ENCODE measurements at places on chromosomes 4 and X.

DNA sequence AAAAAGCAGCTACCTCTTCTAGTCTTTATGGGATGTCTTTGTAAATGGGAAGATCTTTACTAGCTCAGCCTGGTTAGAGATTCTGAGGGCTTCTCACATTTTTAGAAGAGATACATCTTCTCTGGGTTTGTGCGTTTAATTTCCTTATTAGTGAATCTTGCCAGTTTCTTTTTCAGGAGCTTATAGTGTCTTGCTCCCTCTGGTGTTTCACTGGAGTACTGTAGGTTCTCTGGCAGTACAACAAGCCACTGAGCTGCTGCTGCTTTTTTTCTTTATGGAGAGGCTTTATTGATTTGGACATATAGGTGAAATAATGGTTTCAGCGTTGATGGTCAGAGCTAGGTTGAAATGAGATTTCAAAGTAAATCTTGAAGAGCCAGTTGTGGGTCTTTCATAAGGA is 82.9 kb downstream of the LAS1L start:
- peak; percentile 12 for DNase-seq

- no peak for DNase-seq
These were observed 35.5 kb downstream of the F8 start for GRCh38 chrX:154986826-154987575.

GRCh38 chr4:40192114-40193015 is 4.5 kb upstream of the RHOH start:
- no peak for DNase-seq

DNA sequence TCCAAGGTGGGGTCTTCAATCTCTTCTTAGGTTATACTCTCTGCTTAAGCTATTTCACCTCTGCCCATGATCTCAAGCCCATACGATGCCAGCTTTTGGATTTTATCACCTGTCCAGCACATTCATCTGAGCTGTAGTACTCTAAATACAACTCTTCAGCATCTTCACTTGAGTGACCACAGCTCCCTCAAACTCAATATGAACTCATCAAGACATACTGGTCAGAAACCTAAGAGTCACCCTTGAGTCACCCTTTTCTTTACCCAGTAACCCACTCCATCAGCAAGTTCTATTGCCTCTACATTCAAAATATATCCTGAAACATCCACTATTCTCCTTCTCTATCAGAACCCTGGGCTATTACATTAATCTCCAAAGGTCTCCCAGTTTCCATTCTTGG is 69.4 kb downstream of the DCHS2 start:
- DNase-seq: no peak

DNA sequence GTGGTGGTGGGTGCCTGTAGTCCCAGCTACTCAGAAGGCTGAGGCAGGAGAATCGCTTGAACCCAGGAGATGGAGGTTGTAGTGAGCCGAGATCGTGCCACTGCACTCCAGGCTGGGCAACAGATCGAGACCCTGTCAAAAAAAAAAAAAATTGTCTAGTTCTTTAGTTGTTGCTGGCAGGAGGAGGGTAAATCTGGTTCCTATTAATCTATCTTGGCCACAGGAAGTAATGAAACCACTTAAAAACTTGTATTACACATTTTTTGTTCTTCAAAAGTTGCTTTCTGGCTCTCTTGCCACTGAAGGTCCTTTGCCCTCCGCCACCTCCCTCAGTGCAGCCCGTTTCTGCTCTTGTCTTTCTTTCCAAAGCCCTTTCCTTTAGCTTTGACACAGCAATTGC is 102.9 kb upstream of the ARSJ start:
- no peak for DNase-seq

DNA sequence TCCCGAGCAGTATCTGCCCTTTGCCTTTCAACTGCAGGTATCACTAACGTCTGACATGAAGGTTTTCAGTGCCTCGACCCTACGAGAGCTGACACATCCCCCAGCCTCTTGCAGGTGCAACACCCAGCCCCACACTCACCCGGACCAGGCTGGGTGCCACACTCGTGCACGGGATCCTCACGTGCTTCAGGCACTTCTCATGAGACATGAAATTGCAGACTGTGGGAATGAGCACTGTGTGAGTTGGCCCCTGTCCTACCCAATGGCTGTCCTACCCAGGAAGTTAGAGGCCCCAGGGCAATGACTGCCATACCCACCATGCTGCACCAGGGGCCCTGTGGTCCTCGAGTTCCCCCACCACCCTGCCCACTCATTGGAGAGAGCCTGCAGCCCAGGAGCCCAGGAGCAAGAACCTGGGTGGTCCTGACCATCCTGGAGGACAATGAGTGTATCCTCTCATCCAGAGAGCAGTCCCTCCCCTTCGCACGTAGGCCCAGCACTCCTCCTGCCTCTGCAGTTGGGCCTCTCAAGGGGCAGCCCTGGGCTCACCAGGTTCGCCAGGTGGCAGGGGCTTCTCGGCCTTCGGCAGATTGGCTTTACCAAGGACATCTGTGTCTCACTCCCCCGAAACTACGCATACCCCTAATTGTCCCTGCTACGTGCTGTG is 2.4 kb downstream of the DGKQ start:
- no peak for DNase-seq

GRCh38 chr4:58064653-58065052 is 954.5 kb upstream of the IGFBP7 start:
- no peak for DNase-seq

DNA sequence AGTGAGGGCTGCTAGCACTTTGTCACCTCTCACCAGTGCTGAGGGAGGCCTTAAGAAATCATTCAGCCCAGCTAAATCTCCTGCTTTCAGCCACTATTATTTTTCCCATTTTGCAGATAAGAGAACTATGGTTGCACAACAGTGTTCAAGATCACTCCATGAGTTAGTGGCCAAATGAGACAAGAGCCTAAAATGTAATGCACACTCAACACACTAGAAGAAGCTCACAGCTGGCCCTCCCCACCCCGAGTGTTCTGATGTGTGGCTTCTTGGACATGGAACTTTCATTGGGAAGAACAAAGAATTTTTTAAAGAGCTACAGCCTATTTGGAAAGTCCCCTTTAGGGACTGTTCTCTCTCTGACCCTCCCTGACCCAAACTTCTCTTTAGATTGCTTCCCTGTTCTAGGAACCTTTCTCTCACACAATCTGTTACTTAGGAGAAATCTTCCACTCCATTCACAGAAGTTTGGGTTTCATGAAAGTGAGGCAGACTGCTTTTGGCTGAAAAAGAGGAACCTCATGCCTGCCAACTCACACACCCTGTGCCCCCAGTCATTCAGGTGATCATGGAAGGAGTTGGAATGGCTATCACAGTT is 44.0 kb upstream of the CT47C1 start:
- no peak for DNase-seq

- DNase-seq: peak; percentile 50
These were observed 73.1 kb downstream of the QRFPR start for GRCh38 chr4:121307445-121308327.

DNA sequence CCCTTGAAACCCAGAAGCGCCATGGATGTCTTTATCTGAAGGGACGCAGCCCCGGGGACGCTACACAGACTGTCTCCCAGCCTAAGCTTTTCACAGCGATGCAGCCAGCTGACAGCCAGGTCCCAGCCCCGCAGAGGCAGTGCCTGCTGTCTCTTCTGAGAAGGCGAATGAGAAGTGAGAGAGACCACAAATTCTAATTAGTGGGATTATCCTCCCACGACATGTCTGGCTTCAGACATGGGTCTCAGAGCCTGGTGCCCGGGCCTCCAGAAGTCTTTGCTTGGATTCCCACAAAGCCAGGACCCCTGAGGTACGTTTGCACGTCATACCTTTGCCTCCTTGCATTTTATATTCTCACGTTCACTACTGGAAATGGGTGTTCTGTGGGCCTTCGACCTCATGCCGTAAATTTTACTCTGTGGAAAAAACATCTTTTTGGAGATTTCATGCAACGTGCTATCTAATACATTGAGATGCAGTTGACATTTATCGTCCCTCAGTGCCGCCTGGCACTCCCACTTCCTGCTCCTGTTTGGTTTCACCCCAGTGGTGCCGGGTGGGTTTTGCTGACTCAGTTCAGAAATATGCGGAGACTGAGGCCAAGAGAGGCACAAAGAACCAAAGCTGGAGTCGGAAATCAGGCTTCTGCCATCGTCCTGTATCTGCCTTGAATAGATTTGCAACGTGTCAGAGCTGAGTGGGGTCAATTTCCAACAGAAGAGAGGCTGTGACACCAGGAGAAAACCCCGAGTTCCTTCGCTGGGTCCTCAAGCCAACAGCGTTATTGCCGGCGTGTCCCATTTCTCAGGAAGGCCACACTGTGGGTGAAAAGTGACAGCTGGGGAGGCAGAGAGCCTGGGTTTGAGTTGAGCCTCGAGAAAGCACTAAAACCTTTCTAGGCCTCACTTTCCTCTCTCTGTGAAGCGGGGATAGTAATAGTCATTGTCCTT is 114.4 kb downstream of the STK32B start:
- peak; percentile 17 for DNase-seq

DNA sequence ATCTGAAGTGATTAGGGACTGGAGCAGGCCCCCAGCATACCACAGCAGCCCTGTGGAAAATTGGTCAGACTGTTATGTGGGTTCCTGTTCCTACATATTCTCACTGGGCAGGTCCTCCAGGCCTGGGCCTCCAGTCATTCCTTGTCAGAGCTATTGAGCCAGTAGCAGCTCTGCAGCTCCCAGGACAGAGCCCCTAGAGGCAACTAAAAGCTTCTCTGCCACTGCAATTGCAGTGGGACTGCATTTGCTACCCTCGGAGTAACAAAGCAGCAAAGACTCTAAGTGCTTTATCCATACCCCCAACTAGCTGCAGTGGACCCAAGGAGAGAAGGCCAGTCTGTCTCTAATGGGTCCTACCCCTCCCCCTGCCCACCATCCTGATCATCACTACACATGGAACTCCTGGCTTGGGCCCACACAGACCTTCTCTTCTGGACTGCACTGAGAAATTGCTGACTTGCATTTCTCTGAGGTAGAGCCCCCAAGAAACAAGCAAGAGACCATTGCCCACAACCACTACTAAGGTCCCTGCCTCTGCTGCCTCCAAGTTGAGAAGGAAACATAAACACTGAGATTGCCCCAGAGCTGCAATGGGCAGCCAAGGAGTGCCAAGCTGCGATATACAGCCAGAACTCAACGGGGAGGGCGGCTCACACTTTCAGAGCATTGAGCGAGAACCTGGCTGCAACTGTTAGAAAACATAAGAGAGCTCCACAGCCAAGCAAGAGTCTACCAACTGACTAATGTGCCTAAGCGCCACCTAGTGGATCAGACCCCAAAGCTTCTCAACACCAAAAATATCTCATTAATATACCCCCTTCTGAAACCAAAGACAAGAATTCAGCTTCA is 738.7 kb upstream of the NDST4 start:
- no peak for DNase-seq

- DNase-seq: no peak
These were observed 63.3 kb upstream of the ANXA10 start for GRCh38 chr4:168028970-168029597.

DNA sequence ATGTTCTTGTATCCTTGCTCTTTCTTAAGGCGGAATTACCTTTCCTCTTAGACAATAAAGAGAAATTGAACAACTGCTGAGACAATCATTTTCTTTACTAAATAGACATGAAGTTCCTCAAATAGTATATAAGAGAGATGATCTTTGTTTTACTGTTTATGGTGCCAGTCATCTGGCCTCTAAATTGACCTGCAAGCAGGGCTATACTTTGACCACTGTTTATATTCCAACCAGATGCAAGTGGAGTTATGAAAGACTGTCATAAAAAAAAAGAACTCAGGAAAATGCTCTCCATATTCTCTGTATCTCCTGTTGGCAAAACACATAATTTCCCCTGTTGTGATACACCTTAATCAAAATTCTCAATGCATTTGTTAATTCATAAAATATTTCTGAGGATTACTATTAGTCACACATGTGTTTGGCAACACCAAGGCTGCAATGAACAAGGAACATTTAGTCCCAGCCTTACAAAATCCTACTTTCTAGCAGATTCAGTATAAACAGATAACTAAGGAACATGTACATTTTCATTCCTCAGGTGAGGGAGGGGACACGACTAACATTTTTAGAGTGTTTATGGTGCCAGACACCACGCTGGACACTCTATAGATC is 562.3 kb downstream of the KCNIP4 start:
- no peak for DNase-seq

GRCh38 chr4:40321574-40322275 is 13.4 kb upstream of the CHRNA9 start:
- DNase-seq: no peak

DNA sequence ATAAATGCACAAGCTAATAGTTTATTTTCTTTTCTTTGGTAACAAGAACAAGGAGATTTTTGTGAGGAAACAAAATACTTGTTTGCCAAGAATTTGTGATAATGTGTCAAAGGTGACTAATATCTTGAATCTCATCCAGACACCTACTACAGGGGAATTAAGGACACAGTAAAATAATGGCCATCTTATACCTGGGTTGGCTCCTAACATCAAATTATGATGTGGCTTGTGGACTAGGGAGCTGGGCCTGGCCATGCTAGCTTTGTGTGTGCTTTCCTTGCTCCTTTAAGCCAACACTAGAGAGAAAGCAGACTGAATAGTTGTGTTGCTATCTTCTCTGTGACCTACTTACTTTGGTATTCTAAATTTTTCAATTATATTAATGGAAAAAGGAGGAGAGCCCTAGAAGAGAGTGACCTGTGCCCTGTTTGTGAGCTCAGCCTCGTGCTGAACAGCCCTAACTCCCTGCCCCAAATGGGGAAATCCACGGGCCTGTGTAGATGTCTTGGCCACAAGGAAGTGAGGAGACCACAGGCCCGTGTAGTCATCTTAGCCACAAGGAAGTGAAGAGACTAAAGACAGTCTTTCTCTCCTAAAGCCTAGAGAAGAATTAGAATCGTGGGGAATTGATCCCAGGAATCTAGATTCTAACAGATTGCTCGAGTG is 23.3 kb downstream of the ARHGAP24 start:
- DNase-seq: no peak

- no peak for DNase-seq
These were observed 63.4 kb downstream of the PSAPL1 start for GRCh38 chr4:7371210-7371941.

DNA sequence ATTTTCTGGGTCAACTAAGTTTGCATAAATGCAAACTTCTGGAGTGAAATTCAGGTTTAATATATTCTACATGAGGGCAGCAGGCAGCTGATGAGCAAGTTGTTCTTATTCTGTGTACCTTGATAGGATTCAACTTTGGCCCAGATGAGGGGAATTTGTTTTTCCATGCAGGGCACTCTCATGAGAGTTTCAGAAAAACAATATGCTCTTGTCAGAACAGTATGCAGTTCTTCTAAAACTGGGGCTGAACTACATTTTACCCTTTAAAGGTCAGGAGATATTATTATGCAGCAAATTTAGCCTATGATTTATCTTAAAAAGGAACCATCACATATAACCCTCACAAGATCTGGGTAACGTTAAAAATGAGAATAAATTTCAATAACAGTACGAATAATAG is 19.2 kb downstream of the GPRIN3 start:
- no peak for DNase-seq

DNA sequence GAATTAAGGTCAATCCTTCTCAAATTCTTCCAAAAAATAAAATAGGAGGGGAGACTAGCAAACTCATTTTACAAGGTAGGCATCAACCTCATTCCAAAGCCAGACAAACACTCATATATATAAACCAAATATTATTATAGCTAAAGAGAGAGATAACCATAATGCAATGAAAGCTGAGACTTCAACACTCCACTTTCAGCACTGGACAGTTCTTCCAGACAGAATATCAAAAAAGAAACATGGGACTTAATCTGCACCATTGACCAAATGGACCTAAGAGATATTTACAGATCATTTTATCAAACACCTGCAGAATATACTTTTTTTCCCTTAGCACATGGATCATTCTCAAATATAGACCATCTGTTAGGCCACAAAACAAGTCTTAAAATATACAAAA is 15.5 kb upstream of the EDA2R start:
- no peak for DNase-seq

GRCh38 chrX:112627206-112627605 is 52.5 kb downstream of the LHFPL1 start:
- no peak for DNase-seq
